D721Med (cell line): ENCODE measurements at places on chromosomes 6 and 20.

GRCh38 chr6:125850361-125850760, 59.6 kb downstream of the NCOA7 start:
- DNase-seq = no peak

DNA sequence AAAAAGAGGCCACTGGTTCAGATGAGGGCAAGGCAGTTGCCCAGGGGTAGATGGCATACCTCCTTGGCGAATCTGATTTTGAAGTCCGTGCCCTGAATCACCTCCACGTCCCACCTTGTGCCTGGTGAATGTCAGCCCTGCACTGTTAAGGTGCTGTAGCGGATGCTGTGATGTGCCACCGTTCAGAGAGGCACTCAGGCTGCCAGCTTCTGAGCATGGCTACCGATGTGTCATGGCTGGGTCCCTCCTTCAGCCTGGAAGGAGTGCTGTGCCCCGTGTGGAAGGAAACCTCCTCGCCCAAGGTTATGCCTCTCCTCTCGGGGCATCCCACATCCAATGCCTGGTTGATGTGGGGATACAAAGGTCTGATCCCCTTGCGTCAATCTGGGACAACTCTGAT, 43.6 kb downstream of the UST start:
- DNase-seq = no peak

DNA sequence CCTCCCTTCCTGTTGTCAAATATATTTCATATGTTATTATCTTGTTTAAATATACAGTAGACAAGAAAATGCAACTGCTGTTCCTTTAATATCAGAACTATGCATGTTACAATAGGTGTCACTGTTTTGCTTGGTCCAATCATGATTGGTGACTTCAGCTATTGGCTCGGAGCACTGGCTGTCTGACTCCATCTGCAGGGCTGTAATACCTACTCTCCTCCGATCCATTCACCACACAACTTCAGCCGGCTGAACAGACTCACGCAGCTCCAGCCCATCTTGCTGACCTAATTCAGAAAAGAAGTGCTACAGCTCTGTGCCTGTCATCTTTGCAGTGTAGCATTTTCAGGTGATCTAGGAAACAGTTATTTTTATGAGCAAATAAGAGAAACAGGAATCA, at the start of gene BTBD3:
Gene BTBD3, plus strand, starts transcription at position 231 of the 400 bp plus-strand sequence. CDS start 383 bp downstream, outside the sequence.
- DNase-seq = no peak

DNA sequence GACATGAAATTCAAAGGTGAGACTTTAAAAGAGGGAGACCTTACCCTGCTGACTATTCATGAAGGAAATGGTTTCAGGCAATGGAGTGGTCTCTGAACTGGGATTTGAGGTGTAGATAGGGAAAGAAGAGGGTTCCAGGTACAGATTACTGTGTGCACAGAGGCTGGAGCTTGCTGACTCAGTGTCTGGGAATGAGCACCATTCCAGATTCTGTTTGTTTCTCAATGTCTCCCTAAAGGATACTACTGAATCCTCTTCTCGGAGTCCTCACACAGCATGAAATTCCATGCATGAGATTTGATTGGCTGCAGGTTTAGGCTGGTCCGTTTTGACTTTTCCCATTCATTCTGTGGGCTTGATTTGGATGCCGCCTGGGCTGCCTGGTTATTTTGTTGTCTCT, 49.0 kb downstream of the PPP1R14C start:
- no peak for DNase-seq

DNA sequence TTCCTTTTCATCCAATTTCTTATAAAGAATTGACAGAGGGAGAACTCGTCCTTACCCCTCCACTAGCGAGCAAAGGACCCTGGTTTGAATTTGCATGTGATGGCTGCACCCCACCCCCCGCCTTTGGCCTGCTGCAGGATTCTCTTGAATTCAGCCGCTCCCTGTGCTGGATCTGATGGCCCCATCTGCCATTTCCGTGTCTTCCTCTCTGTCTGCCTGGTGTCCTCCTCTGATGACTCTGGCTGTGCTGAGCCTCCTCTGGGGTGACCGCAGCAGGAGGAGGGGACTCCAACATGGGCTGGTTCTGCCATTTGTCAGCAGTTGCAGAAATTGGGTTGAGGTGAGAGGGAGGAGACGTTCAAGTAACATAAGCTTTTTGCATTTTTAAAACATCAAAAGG, 188.8 kb downstream of the DLL1 start:
- no peak for DNase-seq

DNA sequence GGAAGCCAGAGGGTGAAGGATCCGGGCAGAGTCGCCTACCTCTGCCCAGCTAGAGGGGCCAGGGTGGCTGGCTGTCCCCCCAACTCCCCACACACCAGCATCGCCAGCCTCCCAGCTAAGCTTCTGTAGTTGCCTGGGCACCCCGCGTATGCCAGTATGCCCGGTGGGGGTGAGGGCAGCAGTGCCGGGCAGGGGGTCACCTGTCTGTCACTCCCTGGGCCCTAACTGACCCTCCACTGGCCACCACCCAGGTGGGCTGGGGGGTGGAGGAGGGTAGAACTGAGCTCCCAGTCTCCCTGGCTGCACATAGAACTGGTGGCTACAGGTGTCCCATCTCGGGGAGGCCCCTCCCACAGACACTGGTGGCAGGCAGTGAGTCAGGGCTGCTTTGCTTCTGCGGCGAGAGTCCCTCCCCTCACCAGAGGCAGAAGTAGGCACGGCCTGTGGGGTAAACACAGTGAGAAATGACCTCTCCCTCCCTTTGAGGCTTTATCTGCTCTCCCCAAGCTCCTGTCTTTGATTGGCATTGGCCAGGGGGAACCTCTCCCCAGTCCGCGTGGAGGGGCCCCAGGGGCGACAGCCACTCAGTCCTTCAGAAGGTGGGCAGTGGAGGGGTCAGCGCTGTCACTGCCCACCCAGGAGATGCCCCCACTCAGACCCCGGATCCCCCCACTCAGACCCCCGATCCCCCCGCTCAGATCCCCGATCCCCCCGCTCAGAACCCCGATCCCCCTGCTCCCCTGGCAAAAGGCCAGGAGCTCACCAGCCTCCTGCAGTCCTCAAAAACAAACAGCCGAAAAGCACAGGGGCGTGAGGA, 2.5 kb downstream of the NTSR1 start:
- no peak for DNase-seq

DNA sequence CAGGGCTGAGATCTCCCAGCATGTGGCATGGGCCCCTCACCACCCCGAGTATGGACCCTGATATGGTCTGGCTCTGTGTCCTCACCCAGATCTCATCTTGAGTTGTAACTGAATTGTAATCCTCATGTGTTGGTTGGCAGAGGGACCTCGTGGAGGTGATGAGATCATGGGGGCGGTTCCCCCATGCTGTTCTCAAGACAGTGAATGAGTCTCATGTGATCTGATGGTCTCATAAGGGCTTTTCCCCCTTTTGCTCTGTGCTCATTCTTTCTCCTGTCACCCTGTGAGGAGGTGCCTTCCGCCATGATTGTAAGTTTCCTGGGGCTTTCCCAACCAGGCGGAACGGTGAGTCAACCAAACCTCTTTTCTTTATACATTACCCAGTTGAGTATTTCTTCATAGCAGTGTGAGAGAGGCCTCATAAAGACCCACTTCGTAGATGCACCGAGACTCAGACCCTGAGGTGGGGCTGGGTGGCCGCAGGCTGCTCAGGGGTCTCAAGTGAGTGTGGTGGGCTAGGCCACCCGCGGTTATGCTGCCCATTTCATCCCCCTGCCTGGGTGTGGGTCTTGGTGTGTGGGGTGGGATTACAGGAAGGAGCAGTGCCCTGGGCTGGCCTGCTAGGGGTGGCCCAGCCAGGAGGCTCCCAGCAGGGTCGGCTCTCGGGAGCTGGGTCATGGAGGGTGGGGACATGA, 26.2 kb upstream of the GATA5 start:
- DNase-seq = no peak

DNA sequence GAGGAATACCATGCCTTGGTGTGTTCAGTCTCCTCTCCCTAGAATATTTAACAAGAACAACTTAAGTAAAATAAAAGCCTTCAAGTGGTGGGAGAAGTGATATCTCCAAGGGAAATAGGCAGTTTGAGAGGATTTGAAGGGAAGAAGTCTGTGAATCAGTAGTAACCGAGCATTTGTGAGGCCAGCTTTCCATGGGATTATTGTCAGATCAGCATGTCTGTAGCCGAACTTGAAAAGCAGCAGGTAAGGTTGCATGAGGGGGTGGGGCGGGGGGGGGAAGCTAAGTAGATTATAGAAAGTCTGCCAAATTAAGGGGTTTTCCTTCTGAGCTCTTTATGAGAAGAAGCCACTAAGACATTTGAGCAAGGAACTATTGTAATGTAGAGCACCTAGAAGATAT, 92.6 kb downstream of the GRIK2 start:
- DNase-seq = no peak

GRCh38 chr6:56927538-56928453, 27.1 kb upstream of the BEND6 start:
- DNase-seq = no peak

DNA sequence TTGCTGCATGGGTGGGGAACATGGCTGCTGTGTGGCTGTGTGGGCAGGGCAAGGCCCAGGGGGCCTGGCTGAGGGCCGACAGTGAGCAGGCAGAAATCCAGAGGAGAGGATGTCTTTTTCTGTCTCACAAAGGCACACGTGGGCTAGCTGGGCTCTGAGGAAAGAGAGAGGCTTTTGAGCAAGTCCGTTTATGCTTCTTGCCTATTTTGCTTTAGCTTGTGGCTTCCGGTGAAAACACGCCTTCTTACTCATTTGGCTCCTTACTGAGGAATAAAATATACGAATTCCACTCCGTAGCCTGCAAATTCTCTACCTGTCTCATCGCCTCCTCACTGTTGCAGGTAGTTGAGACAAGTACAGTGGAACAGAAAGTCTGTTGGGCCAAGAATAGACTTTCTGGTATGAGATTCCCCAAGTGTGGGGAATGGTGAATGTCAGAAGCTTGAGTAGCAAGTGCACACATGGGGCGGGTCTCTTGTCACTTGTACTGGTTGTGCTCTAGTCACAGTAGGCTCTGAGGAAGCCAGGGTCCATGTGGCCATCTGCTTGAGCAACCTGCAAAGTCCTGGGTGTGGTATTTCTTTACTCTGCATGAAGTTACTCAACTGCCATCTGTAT, 28.4 kb downstream of the WRNIP1 start:
- DNase-seq = no peak

DNA sequence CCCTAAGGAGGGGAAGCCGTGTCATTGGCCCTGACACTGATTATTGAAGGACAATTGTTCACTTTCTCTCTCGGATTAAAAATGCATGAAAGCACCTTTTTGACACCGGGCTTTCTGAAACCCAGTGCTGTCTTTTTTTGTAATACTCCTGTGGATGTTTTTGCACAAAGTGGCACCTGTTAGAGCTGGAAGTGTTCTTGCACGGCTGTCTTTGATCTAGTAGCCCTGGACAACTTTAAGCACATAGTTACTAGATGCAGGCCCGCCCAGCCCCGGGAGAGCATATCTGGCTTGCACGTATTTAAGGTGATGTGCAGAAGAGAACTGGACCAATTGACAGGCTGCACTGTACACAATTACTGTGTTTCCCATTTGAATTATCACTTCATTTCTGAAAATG, 72.6 kb downstream of the ARID1B start:
- DNase-seq = no peak

- no peak for DNase-seq
Observed at GRCh38 chr6:126388104-126388598, 48.2 kb downstream of the CENPW start.

DNA sequence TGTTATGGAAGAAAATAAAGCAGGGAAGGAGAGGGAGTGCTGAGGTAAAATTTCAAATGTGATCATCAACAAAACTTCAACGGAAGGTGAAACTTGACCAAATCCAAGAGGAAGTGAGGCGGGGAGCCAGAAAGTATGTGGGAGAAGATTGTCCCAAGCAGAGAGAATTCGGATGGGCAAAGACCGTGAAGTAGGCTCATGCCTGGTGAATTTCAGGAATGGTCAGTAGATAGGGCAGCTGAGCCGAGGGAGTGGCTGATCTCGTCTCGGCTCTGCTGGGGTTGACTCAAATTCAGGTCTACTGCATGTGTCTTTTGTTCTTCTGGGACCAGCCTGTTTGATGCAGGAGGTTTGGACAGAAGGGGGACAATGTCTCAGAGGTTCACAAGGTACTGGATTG, 7.0 kb upstream of the CSNK2A1 start:
- no peak for DNase-seq

DNA sequence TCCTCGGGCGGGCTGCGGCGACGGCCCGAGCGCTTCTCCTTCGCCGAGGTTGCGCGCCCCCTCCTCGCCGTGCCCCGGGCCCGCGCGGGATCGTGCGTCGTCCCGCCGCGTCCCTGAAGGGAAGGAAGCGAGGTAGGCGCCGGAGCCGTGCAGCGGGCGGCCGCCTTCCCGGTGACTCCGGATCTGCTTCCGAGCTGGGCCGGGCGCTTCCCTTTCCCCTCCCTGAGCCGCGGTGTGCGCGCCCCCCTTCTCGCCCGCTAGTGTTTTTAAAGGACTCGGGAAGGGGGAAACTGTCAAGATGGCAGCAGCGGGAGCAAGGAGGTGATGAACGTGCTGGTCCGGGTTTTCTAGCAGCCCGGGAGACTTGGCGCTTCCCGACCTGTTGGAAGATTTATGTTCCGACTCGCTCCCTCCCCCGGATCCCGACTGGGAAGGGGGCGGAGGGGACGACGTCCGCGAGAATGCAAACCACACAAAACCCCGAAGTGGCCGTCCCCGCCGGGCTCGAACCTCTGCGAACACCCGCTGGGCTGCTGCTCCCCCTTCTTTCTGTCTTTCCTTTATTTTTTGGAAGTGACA, 744 bp upstream of the FOXO3 start:
- no peak for DNase-seq

DNA sequence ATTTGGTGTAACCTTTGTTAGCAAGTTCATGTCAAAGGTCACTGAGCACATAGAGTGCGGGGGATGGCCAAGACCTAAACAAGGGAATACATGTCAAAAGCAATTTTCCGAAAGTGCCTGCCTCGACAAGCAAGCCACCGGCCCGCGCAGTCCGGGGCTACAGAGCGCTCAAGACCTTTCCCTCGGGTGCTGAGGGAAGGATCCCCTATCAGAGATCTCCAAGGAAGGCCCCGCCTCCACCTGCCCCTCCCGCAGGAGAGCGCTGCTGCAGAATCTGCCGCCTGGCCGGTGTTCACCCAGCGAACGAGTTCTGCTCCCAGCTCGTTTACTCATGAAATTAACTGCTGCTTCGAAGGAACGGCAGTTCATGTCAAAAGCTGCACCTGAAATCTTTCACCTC, 252.7 kb downstream of the BMP7 start:
- DNase-seq = no peak
